CD4-positive, alpha-beta T cell treated with Interferon alpha-2 for 1 hour (primary cell): ENCODE measurements at places on chromosomes 4 and X.

DNA sequence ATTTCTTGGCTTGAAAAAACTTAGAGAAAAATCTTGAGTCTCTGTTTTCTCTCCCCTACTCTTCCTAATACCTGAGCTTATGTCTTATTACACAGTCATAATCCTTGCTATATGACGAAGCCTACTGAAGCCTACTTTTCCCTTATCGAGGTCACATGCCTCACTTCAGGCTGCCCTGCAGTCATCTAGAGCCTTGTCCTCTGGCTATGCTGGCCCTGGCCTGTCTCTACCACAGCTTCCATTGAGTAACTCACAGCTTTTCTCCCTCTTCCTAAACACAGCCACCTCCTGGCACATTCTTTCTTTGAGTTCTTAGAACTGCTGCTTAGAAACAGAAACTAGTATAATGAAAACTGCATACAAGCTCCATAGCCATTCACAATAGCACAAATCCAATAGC lies 1698.3 kb downstream of the STIM2 start:
- no peak for DNase-seq

- DNase-seq = no peak
Observed at GRCh38 chr4:33512397-33512796, 2731.9 kb downstream of the ARAP2 start.

DNA sequence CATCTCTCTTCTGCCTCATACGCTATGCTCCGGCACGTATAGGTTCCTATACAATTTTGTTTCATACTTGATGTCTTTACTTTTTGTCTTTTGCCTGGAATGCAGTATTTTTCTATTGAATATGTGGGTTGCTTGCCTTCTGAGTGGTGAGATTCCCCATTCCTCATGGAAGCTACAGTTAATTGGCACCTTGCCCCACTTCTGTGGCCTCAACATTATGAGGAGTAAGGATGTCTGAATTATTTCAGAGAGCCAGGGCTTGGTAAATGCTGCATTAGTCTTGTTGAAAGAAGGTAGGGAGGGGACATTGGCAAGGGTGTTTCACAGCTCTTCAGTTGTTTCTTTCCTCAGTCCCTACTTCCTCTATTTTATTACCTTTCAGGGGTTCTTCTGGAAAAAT lies 23.0 kb downstream of the CDKL5 start:
- DNase-seq = no peak

GRCh38 chr4:41645728-41646390 lies 102.7 kb downstream of the PHOX2B start:
- no peak for DNase-seq

GRCh38 chr4:95546221-95546620 lies 2.6 kb downstream of the UNC5C start:
- no peak for DNase-seq

DNA sequence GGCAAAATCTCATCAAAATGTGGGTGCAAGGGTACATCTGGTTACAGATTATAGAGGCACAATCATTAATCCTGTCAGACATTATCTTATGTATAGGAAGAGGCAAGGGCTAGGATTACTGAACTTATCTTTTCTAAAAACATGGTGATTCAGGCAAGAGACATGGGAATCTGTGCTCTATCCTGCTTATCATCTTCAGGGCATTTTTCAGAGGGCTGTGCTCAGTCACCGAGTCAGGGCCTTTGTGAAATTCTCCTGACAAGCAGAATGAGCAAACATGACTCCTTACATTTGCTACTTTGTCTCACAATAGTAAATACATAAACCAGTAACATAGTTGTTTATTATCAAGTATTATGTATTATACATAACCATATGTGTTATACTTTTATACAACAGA lies 84.2 kb upstream of the KCTD8 start:
- DNase-seq = no peak

DNA sequence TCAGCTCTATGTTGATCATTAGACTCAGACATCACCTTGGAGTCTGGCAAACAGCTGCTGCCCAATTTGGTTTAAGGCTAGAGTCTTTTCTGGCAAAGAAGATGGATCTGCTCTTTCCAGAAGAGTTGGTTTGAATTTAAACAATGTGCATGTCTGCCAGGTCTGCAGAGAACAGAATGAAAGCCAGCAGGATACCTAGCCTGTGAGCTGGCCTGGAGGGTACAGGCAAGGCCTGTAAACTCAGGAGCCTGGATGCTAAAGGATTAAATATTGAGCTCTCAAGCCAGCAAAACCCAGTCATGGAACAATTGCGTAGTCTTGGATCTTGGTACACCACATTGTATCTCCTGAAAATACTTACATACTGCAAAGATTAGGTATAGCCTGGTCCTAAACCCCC lies 15.6 kb upstream of the PDLIM3 start:
- DNase-seq = no peak

- no peak for DNase-seq
Observed at GRCh38 chr4:17322514-17322913, 189.4 kb downstream of the QDPR start.

DNA sequence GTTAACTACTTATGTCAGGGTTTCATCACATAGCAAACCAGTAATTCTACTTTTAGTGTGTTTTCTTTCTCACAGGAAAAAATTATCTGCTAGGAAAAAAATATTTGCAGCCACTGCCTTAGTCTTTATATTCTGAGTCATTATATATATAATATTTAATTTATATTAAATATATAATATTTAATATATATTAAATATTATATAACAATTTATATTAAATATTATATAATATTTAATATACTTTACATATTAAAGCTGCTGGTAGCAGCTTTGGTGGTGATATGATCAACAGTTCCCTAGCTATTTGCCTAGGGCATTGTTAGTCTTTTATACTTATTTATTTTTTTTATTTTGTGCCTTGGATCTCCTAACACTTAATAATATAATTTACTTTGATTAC lies 381.6 kb downstream of the STIM2 start:
- no peak for DNase-seq

DNA sequence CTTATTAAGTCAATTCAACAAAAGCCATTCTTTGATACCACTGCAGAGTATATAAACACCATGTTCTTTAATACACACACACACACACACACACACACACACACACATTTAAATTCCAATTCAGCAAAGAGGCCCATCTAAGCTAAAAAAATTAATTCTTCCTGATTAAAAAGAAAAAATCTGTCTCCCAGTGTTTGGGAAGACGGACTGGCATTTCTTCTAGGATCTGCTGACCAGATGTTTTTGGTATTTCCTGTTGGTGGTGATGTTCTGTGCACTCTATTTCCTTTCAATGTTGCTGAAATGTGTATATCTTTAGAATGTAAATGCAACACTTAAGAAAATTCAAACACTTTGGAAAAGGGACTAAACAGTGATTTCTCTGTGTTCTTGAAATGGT lies 243.8 kb downstream of the THOC2 start:
- DNase-seq = no peak

DNA sequence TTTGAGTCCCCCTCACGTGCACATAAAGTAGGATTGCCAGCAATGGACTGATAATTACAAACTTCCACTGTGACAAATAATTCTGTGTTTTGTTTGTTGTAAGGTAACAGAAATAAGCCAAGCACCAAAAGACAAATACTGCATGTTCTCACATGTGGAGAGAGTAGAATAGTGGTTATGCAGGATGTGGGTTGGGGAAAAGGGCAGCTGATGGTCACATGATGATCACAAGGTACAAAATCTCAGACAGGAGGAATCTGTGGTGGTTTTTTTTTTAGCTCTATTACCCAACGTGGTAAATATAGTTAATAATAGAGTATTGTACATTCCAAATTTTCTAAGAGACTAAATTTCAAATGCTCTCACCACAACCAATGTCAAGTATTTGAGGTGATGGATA lies 182.3 kb downstream of the BANK1 start:
- DNase-seq = no peak

DNA sequence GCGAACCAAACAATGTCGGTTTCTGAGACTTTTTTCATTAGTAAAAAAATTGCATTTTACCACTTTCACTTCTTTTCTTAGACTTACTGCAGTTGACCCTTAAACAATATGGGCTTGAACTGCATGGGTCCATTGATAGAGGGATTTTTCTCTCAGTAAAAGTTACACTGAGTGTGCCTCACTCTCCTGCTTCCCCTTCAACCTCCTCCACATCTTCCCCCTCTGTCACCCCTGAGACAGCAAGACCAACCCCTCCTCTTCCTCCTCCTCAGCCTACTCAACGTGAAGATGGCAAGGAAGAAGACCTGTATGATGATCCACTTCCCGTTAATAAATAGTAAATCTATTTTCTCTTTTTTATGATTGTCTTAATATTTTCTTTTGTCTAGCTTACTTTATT lies 43.4 kb downstream of the TEC start:
- DNase-seq = no peak

DNA sequence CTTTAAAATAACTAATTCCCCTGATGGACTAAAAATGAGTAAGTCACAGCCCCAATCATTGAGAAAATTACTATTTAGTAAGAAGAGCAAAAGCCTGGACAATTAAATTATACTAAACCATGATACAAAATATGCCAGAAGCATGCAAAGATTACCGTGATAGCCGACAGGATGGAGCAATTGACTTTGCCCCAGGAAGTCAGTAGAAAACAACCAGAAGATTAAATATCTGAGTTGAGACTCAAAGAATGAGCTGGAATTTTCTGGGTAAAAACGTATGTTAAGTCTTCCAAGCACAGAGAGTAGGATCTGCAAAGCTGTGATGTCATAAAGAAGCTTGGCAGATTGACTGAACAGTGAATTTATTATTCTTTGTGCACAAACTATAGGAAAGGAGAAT lies 816.1 kb upstream of the TENM3 start:
- DNase-seq = no peak

DNA sequence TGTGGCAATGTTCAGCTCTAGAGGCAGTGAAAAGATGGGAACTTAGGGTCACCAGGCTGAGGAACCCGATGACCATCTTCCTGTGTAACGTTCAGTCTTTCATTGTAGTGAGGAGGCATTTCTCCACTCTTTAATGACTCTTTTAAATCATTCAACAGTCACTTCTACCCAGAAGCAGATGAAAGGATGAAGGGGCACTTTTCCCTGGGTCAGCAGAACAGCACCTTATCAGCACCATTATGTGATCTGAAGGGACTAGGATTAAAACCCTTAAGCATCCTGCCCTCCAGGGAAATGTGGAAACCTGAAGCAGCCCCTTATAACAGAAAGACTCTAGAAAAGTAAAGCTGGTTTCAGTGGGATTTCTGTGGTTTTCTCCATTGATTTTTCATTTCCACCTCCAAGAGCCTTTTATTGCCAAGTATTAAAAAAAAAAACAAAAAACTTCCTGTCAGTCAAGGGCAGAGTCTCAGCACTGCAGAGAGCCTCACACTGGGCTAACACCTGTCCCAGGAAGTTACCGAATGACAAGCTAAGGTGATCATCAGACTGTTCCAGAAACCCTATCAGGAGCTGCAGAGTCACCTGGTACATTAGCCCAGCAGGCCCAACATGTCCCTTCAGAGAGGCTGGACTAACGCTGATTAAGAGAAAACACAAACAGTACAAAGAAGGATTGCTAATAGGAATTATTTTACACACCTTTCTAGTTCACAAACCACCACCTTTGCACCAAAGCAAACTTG lies 185.9 kb downstream of the SHROOM3 start:
- no peak for DNase-seq

- no peak for DNase-seq
Observed at GRCh38 chr4:58515226-58515625, 1405.0 kb upstream of the IGFBP7 start.

- peak; percentile 39 for DNase-seq
Observed at GRCh38 chrX:149470955-149471354, 34.2 kb downstream of the IDS start.

DNA sequence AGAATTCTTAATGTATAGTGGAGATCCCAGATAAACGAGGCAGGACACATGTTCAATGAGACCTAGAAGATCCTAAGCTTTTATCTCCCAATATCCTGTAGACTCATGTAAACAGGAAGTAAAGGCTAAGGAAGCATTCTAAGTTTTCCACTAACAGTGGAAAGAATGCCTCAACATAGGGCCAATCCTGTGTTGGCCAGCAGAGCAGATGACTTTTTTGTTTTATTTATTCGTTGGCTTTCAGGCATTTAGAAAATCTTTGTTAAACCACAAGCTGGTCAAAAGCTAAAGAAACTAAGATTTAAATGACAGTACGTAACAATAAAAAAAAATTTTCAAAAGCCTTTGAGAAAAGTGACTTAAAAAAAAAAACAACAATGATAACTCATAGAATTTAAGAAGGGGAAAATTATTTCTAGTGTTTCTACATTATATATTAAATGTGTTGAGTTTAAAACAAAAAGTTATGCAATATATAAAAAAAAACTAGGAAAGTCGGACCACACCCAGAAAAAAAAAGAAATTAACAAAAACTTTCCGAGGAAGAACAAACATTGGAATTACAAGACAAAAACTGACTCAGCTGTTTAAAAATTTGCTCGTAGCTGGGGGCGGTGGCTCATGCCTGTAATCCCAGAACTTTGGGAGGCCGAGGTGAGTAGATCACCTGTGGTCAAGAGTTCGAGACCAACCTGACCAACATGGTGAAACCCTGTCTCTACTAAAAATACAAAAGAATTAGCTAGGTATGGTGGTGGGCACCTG lies 759.3 kb downstream of the FSTL5 start:
- no peak for DNase-seq

DNA sequence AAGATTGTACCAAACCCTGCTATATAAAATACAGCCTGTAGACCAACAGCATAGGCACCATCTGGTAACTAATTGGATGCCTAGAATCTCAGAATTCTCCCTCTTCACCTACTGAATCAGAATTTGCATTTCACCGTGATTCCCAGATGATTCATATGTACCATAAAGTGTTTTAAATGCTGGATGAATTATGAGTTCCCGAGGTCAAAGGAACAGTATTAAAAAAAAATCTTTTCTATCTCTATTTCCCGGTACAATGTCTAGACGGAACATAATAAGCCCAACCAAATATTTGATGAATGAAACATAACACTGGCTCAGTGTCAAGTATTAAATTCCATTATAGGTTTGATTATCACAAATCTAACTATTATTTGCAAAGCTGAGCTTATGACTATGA lies 280.0 kb downstream of the ANKRD50 start:
- no peak for DNase-seq

DNA sequence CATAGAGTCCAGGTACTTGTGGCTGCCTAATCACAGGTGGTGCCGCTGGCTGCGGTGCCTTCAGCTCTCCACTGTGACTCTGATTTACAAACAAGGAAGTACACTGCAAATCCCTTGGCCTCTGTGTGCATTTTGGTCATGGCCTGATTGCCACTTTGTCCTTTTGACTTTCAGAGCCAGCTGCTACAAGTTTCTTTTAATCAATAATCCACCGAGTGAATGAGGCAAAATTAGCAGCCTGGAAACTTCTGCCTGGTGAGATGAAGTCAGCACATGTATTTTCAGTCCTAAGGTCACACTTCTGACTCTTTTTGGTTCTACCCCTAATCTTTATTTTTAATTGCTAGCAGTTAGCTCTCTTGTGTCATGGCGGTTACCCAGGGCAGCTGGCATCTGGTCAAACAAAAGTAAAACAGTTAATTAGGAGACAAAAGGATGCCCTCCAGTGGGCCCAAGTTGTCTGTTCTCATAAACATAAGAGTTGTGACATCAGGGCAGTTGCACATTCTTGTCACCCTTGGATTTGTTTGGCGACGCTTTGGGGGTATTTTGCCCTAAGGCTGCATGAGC lies 62.3 kb upstream of the LNX1 start:
- DNase-seq = no peak
